ENCODE measurements at places on chromosomes 6 and 20.

DNA sequence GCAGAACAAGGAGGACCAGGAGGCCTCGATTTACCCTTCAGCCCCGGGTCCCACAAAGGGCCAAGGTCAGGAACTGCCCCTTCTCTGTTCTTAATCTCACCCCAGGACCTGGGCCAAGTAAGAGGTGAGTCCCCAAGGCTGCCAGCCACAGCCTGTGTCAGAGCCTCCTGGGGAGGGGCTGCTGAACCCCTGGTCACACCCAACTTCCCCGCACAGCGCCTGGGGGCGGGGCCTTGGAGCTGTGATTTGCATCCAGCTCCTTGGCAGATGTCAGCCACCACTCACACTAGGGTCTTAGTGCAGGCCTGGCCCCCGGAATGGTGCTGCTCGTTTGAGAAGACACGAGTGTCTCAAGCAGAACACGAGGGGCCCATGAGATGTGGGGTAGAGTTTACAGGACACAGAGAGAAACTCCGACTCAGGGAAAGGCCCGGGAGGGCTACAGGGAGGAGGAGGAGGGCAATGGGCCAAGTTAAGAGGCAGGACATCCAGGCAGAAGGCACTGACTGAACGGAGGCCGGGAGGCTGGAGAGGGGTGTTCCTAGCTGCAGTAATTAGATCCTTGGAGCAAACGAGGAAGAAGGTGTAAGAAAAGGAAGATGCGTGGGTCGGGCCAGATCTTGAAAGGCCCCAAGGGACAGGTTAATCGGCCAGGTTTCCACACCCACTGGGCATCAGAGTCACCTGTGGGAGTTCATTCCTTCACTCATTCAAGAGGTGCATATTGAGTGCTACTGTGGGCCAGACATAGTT lies 26.9 kb downstream of the ZBP1 start:
- no peak for DNase-seq

- DNase-seq, result no peak
These were observed 37.4 kb upstream of the TAGAP start for GRCh38 chr6:159082039-159082815.

GRCh38 chr20:32702706-32703425 lies 29.1 kb upstream of the C20orf203 start:
- DNase-seq, result peak; percentile 95

GRCh38 chr20:63095718-63096654 lies 89.2 kb upstream of the BHLHE23 start:
- no peak for DNase-seq

DNA sequence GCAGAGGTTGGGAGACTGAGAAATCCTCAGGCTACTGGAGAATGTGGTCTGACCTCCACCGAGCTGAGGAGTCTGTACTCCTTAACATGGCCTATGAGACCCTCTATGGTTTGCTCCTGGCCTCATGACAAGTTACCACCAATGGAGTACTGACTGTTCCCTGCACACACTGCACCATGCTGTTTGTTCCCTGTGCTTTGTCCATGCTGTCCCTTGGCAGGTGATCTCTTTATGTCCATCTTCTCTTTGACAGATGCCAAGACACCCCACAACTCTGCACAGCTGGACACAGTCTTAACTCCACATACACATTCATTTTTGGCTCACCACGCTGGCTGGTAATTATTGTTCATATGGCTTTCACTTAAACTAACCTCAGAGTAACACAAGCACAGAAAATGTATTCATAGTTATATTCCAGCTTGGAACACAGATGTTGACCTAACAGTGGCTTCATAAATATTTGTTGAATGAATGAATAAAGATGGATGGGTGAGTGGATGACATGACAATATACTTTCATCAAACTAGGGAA lies 258.0 kb downstream of the ATXN1 start:
- DNase-seq, result no peak

DNA sequence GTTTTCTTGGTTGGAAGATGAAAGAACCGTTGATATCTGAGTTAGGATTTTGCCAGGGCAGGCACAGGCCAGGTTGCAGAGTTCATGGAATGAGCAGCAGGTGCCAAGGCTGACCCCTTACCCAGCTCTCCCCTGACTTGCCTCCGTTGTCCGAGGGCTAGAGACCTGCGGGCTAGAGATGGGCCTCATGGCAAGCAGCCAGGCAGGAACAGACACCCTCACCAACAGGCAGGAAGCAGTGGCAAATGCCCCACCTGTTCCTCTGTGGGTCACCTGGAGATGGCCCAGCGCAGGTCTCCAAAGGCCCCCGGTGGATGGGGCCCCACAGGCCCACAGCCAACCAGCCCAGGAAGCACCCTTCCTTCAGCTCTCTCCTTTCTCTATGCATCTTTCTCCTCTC lies 186.7 kb upstream of the PMEPA1 start:
- DNase-seq, result no peak

DNA sequence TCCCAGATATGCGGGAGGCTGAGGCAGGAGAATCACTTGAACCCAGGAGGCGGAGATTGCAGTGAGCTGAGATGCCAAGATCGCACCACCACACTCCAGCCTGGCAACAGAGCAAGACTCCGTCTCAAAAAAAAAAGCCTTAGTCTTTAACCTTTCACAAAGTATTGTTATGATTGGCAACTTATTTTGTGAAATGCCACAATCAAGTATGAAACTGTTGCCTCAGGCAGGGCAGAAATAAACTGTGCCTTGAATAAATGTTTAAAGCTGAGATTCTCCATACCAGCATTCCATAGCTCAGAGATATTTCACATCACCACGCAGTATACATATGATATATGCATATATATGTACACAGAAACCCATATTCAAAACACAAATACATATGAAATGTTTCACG lies 120.1 kb upstream of the CCDC28A start:
- no peak for DNase-seq

DNA sequence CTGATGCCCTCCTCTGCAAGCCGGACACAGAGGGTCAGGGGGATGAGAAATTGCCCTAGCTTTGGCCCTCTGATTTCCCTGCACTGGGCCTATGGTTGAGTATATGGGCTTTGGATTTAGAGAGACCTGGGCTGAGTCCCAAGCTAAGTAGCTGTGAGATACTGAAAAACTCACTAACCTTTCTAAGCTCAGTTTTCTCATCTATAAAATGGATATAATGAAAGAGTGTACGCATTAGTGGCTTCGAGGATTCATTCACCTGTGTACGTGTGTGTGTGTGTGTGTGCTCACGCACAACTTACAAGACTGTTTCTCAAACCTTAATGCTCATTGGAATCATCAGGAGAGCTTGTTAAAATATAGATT lies 12.7 kb upstream of the RBPJL start:
- no peak for DNase-seq

DNA sequence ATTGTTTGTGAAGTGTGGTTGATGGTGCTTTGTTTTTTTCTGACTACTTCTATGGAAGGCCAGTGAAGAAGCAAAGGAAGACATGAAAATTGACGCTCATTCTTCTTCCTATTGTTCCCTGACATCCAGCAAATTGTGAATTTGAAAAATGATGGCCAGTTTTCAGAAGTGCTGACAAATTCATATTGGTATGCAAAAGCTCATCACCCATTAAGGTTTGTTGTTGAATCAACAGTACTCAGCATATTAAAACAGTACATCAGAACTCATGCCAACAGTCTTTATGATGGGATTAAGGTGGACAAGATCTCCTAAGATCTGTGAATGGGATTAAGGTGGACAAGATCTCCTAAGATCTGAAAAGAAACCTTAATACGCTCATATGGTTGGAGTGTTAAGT lies 1.0 kb upstream of the MTG2 start:
- no peak for DNase-seq

DNA sequence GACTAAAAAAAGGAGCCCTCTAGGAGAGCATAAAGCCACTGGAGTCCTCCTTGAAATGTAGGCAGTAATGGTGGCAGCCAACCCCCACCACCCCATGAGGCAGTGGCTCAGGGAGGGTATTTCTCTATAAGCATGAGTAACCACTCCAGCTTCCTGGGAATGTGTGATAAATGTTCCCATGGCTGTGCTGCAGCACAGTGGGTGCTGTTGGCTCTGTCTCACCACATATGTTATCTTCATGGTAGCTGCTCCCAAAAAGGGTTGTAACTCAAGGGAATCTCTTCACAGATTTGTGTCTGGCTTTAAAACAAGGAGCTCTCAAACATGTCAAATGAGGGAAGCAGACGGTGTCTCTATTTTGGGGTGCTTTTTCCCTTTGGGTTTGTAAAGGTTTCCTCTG lies 7.5 kb upstream of the PHACTR1 start:
- no peak for DNase-seq

DNA sequence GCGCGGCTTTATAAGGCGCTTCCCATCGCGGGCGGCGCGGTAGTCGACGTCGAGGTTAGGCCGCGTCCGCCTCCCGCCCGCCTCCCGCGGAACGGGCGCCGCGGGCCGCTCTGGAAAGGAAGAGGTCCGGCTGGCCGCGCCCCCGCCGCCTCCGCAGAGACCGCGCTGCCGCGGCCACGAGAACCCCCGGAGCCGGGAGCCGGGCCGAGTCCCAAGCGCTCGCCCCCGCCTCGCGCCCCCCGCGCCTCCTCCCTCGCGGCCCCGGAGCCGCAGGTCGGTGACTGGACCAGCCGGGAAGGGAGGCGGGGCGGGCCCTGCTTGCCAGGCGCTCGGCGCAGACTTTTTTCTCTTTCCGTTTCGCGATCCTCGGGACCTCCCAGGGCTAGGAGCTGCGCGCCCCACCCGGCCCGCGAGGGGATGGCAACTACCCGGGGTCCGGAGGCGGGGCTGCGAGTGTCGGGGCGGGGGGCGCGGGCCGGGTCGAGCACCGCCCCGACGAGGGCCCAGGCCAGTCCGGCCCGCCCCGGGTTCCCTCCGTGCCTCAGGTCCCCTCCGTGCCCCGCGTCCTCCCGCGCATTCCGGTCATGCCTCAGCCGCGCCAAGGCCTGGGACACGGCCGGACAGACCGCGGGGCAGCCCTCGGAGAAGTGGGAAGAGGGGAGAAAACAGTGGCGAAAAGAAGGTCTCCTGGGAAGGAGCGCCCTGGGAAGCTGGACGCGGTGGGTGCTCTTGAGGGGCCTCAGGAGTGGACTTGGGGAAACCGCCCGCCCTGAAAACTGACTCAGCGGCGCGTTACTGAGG lies 417 bp upstream of the PXDC1 start:
- peak; percentile 23 for DNase-seq

GRCh38 chr6:110528101-110528929 lies 51.9 kb upstream of the SLC22A16 start:
- DNase-seq, result peak; percentile 72

- DNase-seq, result no peak
These were observed 49.6 kb downstream of the HECA start for GRCh38 chr6:139184459-139184858.

DNA sequence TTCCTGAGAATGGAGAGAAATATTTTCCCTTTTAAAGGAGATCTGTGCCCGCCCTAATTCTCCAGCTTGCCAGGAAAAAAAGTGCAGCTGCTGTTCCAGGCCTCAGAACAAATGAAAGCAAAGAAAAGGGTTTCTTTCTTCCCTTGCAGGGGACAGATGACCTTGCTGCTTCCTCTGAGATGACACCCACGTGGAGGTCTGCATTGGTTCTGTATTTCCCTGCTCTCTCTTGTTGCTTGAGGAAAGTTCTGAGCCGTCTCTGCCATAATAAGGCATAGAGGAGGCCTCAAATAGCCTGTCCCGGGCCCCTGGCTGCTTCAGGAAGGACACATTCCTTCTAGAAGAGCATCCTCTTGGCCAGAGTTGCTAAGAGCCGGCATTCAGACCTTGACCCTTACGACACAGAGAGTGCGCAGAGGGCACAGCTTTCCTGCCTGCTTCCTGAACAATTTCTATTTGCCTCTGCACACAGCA lies 501.8 kb upstream of the SULF2 start:
- DNase-seq, result no peak

GRCh38 chr6:83827050-83827449 lies 26.1 kb upstream of the RIPPLY2 start:
- DNase-seq, result no peak

DNA sequence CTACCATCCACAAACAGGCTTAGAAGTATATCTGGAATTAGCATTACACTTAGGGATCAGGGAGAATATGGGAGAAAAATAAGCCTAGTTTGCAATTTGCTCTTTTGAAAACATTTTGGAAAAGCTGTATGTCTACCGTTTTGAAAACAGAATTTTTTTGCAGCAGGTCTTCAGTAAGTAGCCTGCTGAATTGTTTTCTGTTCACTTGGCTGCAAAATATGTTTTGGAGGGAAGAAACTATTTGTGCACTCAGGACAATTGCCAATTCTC lies 39.6 kb downstream of the ILRUN start:
- peak; percentile 18 for DNase-seq

- peak; percentile 26 for DNase-seq
These were observed 481.5 kb upstream of the JAG1 start for GRCh38 chr20:11155156-11155756.

DNA sequence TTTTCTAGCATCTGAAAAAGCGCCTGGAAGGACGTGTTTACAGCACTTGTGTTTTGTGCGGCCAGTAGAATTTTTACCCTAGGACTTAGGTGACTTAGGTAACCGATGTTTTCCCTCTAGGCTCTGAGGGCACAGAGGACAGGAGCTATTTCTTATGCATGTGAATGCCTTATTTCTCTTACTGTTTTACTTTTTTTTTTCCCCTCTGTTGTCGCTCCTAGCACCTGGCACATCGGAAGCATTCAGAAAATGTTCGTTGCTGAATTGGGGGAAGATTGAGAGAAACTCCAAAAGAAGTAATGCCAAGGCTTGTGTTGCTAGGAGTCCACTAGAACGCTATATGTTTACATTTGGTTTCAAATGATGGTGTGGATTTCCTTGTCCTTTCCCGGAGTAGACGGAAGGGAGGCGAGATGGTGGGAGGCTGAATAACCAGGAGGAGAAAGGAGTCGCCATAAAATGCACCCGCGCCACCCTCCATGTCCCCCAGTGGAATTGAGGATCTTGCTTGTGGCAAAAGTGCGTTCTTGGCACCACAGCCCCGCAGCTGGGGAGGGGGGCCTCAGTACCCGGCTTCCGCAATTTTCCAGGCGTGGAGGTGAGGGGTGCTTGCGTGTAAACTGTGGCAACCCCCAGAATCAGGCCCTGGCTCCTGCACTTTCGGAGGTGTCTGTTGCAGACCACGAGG lies 6.9 kb downstream of the OLIG3 start:
- DNase-seq, result no peak

- no peak for DNase-seq
These were observed 74.4 kb upstream of the BTBD3 start for GRCh38 chr20:11843289-11843688.

DNA sequence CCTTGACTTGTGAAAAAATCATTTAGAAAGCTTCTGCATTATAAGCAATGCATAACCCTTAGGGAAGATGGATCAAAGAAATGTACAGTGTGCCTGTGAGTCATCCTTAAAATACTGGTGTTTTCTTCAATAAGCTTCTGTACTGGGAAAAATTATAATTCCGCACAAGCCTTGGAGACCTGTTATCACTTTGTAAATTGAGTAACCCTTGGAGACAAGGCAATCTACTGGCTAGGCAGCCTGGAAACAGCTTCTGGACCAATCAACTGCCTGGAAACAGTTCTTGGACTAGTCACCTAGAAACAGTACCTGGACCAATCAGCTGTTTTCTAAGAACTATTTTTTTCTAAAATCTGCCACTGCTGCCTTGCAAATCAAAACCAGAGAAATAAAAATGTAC lies 25.8 kb upstream of the RNGTT start:
- no peak for DNase-seq
